ENCODE measurements at places on chromosomes 1 and 21.

DNA sequence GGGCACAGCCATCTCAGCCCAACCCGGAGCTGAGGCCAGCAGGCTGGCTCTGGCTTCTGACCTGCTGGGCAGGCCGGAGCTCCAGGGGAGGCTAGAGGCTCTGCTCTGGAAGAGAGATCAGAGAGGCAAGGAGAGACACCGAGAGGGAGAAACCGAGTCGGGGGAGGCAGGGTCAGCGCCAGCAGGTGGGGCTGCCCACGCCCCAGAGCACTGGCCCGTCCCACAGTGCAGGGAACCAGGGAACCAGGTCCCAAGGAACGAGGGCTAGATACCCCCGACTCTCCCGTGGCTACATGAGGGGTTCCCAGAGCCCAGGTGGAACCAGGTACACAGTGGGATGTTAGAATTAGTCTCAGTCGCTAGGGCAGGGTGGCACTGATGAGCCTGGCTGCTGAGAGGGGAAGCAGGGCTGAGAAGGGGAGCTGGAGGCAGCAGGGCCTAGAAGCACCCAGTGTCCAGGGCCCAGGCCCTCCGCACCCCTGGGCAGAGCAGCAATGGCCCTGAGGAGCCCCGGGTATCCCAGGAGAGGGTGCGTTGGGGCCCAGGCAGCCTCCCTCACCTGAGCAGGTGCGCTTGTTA lies 2.1 kb downstream of the MASP2 start:
- no peak for DNase-seq

GRCh38 chr1:219416598-219417238 lies 196.2 kb downstream of the ZC3H11B start:
- DNase-seq: no peak

GRCh38 chr1:89890085-89890752 lies 69.4 kb downstream of the LRRC8D start:
- no peak for DNase-seq

DNA sequence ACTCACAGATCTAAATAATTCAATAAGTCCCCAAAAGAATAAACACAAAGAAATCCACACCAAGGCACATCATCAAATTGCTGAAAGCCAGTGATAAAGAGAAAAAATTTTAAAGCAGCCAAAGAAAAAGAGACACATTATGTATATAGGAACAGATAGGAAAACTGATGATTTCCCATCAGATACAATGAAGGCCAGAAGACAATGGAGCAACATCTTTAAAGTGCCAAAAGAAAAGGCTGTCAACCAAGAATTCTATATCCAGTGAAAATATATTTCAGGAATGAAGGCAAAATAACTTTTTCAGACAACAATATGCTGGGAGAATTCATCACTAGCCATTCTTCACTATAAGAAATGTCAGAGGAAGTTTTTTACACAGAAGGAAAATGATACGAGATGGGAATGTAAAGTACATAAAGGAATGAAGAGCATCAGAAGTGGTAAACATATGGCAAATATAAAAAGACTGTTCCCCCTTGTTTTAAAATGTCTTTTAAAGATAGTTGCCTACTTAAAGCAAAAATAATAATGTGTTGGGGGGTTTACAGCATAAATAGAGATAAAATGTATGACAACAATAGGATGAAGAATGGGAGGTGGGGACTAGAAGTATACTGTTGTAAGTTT lies 9.4 kb upstream of the MYOG start:
- DNase-seq: no peak

GRCh38 chr1:114716304-114717170 lies at the start of gene NRAS:
Gene NRAS, minus strand, starts transcription at chr1:114716771. Its CDS starts 611 bp downstream, at chr1:114716160.
- DNase-seq: peak; percentile 96

- no peak for DNase-seq
These were observed 69.5 kb downstream of the ARHGEF16 start for GRCh38 chr1:3523980-3524379.

GRCh38 chr1:31797216-31797615 lies 18.6 kb downstream of the SPOCD1 start:
- no peak for DNase-seq

DNA sequence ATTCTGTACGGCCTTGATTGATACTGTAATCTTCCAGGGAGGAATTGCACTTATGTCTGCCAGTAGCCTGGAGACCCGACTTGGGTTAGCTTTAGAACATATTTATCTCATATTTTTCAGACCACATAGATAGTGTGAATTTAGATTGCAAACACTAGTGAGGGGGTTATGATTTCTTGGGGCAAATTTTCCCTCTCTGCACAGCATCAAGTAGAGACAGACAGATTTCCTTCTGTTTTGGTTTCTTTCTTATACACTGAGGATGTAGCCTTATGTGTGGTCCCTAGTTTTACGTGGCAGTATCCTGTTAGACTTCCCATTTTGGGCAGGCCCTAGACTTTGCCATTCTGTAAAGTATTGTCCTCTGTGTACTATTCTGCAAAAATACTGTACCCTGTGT lies 29.0 kb downstream of the SOAT1 start:
- DNase-seq: no peak

DNA sequence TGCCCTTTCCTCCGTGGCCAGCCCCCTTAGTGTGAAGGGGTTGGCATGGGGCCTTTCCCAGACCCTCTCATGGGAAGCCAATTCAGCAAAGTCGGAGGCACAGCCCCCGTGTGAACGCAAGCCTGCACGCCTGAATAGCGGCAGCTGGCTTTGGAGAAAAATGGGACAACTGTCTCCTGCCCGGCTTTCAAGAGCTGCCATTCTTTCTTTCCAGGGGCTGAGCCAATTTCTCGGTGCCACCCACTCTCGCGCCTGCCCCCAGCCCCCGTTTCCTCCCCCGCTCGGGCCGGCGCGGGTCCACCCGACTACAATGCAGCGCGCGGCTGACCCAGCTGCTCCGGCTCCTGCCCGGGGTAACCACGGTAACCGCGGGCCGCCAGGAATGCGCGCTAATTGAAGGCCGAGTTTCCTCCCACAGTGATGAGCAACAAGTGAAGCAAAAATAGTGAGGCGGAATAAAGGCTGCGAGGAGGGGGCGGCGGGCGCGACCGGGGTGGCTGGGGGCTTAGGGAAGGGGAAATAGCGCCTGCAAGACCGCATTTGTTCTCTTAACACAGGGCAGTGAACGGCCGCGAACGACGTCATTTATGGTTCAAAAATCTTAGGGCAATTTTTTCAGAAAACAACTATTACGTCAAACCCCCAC lies 27.8 kb downstream of the ILDR2 start:
- no peak for DNase-seq

- DNase-seq: no peak
These were observed 1128.7 kb downstream of the AMY1C start for GRCh38 chr1:104878203-104878909.

GRCh38 chr1:238005116-238005515 lies 114.4 kb upstream of the ZP4 start:
- DNase-seq: no peak

- no peak for DNase-seq
These were observed 19.4 kb upstream of the LAMTOR5 start for GRCh38 chr1:110426854-110427253.

DNA sequence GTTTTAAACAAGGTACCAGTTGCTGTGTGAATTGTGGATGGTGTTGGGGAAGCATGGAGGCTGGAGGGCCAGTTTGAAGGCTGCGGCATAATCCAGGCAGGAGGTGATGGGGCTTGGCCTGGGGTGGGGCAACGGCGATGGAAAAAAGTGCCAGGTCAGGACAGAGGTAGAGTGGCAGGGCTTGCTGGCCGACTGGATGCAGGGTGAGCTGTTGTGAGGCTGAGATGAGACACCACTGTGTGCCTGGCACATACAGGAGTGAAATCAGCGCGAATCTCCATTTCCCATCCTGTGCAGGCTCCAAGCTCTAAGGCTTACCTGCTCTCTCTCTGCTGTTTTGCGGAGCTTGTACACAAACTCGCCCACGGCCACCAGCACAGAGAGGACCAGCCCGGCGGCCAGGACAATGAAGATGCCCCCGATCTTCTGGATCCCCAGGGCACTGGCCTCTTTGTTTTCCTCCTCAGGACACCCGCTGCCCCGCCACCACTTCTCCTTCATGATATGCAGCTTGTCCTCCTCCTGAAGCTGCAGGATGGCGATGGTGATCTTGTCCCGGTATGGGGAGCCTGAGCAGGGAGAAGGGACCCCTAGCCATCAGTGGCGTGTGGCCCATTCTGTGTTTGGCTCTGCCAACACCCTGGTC lies 229.5 kb downstream of the GRIK3 start:
- no peak for DNase-seq

DNA sequence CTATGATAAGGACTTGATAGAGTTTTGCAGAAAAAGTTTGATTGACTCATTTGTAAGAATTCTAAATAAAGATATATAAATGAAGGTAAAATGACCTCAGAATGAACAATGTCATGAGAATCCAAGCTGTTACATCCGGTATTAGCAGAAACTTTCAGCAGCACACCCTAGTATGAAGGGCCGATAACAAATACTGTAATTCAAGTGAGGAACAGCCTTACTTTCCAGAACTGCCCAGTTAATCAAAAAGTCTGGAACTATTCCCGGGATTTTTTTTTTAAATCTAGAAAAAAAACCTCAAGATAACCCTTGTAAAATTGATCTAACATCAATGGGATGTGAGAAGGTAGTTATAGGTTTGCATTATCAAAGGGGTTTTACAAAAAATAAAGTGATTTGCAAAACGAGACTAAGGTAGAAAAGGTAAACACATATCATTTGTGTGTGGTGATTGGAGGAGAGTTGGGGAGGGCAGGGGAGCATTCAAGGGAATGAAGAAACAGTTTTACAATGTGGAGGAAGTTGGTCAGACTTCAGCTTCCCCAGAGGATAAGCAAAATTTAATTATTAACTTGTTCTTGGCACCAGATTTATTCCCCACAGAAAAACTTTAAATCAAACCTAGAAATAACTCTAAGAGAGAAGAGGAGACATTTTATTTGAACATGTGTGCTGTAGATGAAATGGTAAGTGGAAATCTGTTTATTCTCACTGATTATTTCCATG lies 75.9 kb upstream of the VCAM1 start:
- DNase-seq: no peak

- no peak for DNase-seq
These were observed 9.0 kb downstream of the ATP8B2 start for GRCh38 chr1:154334079-154335024.

Measured in T-cell (primary cell).